ENCODE measurements at places on chromosomes 7 and 10.

GRCh38 chr10:12907656-12908055 lies 93.9 kb downstream of the CCDC3 start:
- no peak for DNase-seq

DNA sequence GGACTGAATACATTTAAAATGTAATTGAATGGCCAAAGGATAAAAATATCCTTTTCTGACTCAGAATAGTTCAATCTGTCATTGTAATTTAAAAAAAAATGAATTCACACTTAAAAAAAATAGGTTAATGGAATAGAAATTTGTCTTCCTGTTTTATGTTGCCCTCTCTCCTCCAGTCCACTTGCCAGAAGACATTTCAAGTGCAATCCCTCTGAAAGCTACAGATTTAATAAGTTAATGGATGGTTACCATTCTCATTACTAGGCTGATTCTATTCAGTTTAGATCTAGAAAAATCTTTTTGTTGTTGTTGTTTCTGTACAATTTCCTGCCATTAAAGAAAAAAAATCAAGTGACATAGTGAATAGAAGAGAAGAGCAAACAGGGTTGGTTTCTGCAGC lies 142.9 kb downstream of the SKAP2 start:
- DNase-seq, result no peak

DNA sequence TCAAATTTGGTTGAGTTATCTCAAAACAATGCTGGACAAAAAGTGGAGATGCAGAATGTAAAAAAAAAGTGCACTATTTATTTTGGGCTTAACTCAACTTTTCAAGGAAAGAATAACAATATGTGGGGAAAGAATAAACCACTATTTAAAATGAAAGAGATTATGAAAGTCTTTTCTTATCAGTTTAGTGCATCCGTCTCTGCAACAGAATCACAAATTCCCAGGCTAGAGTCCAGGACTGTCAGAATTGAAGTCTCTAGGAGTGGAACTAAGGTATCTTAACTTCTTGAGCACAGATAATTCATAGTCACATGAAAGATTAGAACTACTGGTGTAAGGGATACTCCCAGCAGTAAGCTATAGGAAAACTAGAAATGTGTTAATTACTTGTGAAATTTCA lies 1200.3 kb upstream of the LRRN3 start:
- no peak for DNase-seq

GRCh38 chr7:130939321-130940095 lies 205.5 kb upstream of the KLF14 start:
- no peak for DNase-seq

DNA sequence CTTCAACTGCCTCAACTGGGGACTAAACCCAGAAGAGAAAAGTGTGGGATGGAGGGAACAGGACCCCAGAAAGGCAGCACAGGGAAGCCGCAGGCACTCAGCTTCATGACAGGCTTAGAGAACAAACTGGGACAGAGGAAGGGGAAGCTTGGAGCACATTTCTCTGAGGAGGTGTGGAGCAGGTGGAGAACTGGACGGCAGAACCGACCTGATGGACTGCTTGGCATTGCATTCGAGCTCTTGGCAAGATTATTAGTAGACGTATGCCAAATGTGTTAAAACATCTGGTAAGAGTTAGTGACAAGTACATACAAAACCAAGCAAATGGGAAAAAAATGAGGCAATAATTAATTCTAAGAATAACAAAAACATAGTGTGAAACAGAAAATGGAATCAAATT lies 335.7 kb downstream of the SFMBT2 start:
- DNase-seq, result no peak

DNA sequence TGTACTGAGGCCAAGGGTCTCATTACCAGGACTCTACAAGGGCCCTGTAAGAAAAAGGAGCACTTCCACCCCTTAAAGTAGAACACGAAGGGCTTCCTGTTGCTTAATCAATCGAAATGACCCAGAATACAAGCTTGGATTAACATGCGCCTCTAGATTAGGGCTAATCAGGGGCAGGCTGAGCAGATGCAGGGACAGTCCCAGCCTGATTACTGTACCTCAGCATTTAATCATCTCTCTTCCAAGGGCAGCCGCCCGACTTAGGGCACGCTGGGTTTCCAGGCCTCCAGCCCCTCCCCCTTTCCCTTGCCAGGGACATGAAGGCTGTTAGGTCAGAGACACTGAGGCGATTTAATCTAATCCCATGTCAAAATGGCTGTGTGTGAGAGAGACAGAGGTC lies 138.6 kb downstream of the NRF1 start:
- no peak for DNase-seq

DNA sequence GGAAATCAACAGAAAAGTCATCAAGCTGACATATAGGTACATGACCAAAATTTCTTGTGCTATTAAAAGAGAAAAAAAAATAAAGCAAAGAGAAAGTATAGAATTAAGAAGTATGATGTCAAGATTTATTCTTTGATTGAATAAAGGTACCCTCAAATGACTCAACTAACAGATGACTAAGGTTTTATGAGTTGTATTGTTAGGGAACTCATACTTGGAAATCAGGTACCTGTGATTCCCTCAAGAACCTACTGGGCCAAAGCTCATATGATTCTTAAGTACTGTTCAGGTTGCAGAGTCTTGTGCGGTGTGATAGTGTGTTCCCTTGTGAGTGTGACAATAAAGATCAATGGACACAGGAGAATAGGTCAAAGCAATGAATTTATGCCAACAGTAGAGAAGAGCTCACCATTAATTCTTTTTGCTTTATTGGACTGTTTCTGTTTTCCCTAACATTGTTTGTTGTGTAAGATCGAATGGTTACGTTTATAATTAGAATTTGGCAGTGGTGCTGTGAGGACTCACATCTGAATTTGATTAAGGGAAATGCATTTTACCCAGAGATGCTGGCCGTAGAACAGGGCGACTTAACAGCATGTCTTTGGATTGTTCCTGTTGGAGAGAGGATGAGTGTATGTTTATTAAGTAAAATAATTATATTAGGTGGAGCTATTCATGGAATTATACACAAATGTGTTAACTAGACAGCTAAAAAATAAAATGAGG lies 293.2 kb upstream of the SEMA3D start:
- DNase-seq, result no peak

GRCh38 chr10:94315975-94316464 lies 46.7 kb downstream of the NOC3L start:
- no peak for DNase-seq

- DNase-seq, result no peak
These were observed 101.9 kb downstream of the COL28A1 start for GRCh38 chr7:7433811-7434210.

DNA sequence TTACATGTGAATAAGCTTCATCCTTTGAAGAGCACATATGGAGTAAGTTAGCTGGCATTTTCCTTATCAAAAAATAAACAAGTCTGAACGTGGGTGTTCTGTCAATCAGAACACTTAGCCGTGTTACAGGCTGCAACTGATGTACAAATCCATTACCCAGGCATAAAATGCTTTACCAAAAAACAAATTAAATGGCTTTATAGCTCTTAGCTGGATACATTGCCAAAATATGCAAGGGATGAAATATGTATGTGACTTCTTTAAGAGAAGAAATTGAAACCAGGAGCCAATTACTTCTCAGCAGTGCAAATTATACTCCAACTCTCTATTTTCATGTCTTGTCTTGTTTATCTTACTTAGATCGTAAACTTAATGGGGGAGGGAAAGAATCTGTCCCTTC lies 214.8 kb downstream of the DGKB start:
- DNase-seq, result no peak

- DNase-seq, result no peak
These were observed 261.5 kb downstream of the ELMO1 start for GRCh38 chr7:37187179-37187578.

GRCh38 chr10:76509446-76509845 lies 1078.0 kb downstream of the LRMDA start:
- DNase-seq, result no peak

GRCh38 chr10:49359349-49360270 lies 36.3 kb downstream of the DRGX start:
- no peak for DNase-seq

DNA sequence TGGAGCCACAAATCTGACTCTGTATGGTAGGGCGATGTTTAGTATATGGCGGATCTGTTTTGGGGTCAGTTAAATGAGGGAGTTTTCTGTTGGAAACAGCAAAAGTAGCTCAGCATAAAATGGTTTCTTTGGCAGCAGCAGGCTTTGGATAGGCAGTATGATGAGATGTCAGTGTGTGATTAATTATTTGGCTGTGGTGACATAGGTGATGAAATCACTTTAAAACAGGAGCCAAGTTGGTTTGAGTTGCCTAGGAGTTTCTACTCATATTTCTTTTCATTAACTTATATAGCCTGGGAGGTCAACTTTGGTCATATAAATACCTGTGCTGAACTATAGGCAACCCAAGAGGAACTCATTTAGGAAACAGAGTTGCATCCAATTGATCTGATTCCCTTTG lies 291.2 kb downstream of the LRMDA start:
- DNase-seq, result no peak

DNA sequence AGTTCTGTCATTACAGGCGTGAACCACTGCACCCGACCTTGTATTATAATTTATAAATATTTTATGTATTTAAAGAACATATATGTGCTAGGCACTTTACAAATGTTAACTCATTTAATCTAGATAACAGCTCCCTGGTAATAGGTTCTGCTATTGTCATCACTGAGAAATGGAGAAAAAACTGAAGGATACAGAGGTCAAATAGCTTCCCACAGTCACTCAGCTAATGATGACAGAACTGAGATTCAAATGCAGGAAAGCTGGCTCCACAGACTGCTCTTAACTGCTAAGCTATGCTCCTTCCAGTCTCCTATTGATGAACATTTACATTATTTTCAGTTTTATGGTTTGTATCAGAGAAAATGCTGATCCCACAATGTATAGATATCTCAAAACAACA lies 28.9 kb downstream of the NXPH1 start:
- no peak for DNase-seq

- DNase-seq, result no peak
These were observed 21.7 kb upstream of the MNX1 start for GRCh38 chr7:157032128-157032527.

DNA sequence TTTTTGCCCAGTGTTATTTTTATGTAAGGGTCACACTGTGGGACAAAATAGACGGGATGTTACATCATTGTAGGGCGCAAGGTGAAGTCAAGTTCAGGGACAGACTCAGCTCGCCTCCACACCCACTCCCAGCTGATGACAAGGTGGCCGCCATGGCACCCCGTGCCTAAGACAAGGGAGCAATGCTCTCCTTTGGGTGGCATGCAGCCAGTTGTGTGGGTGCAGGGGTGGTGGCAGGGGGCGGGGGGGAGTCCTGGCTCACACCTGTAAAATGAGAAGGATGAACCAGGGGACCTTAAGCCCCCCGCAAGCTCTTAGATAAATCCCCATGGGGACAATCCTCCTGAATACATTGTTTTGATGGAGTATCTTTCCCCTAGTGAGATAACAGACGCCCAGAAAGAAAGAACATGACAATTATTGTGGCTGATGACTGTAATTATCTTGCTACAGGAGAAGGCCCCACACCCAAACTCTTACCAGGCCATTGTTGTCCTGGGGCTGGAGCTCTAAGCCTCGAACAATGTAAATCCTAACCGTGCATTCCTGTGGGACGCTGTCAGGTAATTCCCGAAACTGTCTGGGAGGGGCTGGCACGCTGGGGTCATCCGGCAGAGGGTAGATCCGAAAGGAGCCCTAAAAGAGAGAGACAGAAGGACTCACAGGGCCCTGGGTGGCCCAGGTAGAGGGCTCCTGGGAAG lies 148.7 kb downstream of the MYOF start:
- DNase-seq, result peak; percentile 64

GRCh38 chr7:48150086-48150485 lies 21.2 kb upstream of the ABCA13 start:
- no peak for DNase-seq

DNA sequence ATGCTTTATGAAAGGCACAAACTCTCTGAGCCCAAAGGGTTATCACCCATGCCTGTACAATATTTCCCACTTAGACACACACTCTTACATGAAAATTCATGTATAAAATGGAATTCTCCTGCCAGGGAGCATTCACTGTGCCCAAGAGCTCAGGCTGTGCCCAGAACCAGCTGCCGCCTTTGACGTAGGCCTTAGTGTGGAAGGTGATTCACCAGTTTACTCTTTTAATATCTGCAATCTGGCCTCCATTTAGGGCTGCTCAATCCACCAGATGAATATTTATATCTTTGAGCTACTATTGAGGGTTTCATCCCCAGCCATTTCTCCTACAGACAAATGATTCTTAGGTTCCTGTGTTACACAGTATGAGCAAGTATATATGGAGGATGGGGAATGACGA lies 849.7 kb downstream of the CNTNAP2 start:
- no peak for DNase-seq

GRCh38 chr7:19665399-19666008 lies 43.3 kb downstream of the POLR1F start:
- DNase-seq, result peak; percentile 67

DNA sequence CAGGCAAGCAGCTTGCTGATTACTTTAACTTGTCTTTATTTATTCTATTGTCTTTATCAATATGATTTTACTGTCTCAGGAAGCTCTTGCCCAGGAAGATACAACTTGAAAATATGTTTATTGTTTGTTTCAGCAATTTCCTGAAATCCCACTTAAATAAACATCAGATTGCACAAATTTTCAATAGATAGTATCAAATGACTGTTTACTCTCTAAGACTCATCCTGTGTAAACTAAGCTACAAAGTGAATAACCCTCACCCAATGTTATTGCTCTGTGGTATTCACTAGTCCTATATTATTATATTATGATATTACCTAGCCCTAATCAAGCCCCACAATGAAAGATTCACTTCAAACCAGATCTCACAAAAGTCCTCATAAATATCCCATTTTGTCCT lies 130.4 kb upstream of the HPS1 start:
- no peak for DNase-seq

DNA sequence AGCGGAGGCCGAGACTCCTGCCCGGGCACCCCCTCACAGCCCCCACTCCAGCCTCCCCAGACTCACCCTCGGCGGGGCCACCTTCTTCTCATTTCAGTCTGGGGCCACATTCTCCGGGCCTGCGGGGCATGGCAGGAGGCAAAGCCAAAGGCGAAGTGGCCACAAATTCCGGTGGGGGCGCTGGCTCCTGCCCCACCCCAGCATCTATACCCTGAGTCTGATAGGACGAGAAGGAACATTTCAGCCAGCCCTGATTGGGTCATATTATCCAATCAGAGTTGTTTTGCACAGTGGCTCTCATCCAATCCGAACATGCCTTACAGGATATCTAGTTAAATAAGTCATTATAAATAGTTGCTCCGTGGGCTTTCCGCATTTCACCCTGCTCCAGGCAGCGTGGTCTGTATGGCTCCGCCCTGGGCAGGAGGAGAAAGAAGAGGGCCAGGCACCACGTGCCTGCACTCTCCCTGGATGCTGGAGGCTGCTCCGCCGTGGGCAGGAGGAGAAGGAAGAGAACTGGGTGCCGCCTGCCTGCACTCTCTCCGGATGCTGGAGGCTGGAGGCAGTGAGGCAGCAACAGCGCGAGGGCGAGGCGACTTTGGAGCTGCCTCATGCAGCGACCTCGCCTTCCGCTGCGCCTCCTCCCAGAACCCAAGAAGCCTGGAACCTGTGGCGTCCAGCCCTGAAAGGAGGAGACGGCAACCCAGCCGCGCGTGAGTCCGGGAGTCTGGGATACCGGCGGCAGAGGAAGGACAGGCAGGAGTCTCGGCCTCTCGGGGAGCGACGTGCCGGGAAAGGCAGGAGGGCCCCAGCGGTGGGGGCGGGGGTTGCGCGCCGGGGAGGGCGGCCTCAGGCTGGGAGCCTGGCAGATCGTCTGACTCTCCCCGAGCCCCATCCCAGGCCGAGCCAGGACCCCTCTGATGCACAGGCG lies 162.9 kb downstream of the ZNF33B start:
- DNase-seq, result no peak

- peak; percentile 2 for DNase-seq
These were observed 946.3 kb upstream of the GHITM start for GRCh38 chr10:83193026-83193425.

GRCh38 chr10:24339387-24339786 lies 130.4 kb downstream of the KIAA1217 start:
- DNase-seq, result no peak
